Activated CD4-positive, alpha-beta T cell treated with anti-CD3 and anti-CD28 coated beads for 1 hour (primary cell): ENCODE measurements at places on chromosomes 2 and 18.

GRCh38 chr2:120465989-120466703, 120.2 kb downstream of the INHBB start:
- DNase-seq: no peak

DNA sequence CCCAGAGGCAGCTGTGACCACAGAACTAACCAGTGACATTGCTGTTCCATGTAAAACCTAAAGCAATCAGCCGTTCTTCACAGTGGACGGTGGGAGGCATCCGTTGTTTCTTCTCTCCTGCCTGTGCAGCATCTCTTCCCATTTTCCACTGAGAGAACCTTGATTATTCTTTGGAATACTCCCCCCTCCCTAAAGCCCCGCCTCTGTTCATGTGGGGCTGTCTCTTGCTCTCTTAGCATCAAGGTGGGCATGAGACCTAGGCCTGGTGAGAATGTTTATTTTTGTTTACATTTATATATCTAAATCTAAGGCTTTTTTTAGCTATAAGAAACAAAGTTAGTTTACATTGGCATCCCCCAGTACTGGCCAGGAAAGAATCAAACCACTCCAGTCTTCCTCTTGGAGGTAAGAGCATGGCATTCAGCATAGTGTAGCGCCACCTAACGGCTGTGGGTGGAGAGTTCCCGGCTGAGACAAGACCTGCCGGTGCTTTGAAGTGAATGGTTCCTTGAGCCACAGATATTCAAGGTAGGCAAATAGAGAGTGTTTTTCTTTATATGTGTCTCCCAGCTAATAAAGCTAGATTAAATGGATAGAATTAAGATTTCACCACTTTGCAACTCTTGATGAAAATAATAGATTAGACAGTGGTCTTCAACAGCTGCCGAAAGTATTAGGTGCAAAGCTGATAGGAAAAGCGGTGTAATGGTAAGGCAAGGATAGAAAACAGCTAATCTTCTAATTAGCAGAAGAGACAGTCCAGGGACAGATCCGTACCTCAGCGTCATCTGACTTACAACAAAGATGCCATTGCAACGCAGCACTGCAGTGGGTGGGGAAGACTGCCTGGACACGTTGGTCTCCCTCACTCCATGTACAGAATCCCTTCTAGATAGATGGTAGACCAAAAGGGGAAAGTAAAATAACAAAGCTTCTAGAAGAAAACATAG, 219.6 kb upstream of the RAB12 start:
- DNase-seq: no peak

GRCh38 chr2:166762746-166763145, 125.5 kb upstream of the XIRP2 start:
- DNase-seq: no peak

DNA sequence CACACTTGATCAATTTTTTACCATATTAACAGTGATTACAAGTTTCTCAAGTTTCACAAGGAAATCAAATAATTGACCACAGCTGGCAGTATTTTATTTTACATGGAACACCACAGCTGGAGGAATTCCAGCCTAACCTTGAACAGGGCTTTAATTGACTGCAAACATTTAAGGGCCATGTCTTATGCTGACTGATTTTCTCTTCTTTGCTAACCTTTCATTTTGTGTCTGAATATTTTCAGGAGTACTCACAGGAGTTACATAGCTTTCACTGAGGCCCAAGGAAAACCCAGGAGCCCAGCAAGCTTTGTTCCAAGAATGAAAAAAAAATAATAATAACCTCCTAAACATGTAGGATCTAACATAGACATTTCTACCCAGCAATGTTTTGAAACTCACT, 49.6 kb downstream of the FRZB start:
- no peak for DNase-seq

DNA sequence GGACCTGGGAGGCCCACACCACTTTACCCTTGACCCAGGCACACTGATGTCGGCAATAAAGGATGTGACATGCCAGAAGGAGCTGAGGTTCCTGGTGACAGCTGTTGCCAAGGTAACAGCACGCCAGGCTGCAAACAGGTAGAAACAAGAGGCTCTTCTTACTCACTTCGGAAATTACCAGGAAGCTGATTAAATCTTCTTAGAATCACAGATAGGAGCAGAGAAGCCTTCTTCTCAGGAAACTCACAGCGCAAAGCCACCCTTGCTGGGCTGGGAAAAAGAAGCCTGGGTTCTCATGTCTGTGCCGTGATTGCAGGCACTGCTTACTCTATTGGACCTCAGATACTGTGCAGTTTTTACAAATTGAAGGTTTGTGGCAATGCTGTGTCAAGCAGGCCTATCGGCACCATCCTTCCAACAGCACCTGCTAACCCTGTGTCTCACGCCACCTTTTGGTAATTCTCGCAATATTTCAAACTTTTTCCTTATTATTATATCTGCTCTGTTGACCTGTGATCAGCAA, 61.0 kb upstream of the TAF1B start:
- DNase-seq: peak; percentile 61

DNA sequence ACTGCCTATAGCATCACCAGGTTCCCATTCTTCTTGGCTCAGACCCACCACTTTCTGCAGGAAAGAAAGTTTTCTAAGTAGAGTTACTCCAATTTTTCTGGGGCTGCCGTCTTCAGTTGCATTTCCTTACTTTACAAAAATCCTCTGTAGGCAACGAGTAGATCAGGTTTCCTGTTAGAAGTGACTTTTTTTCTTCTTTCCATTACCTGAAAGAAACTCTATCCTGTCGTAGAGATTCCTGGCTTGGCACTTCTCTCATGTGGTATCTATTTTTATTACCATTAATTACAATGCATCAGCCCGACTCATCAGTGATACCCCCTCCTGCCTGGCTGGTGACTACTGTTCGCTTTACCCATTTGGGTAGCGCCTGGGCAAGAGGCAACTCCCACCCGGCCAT, 5.6 kb upstream of the SIX2 start:
- DNase-seq: no peak

DNA sequence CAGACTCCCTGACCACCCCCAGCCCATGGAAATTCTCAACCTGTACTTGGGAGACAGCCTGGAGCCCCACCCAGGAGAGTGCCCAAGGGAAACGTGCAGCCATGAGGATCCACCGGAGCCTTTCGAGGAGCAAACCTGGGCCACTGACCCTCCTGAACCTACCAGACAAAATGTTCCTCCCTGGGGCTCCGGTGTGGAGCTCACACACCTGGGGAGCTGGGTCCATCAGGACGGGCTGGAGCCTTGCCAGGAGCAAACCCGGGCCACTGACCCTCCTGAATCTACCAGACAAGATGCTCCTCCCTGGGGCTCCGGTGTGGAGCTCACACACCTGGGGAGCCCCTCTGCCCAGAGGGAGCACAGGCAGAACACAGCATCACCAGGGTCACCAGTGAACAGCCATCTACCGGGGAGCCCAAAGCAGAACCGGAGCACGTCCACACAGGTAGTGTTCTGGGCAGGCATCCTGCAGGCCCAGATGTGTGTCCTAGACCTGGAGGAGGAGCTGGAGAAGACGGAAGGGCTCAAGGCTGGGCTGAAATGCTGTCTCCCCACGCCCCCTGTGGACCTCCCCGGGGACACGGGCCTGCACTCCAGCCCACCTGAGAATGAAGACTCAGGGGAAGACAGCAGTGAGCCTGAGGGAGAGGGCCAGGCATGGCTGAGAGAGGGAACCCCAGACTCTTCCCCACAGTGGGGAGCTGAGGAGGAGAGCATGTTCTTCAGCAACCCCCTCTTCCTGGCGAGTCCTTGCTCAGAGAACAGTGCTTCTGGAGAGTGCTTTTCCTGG, 8.9 kb downstream of the PSD4 start:
- no peak for DNase-seq

DNA sequence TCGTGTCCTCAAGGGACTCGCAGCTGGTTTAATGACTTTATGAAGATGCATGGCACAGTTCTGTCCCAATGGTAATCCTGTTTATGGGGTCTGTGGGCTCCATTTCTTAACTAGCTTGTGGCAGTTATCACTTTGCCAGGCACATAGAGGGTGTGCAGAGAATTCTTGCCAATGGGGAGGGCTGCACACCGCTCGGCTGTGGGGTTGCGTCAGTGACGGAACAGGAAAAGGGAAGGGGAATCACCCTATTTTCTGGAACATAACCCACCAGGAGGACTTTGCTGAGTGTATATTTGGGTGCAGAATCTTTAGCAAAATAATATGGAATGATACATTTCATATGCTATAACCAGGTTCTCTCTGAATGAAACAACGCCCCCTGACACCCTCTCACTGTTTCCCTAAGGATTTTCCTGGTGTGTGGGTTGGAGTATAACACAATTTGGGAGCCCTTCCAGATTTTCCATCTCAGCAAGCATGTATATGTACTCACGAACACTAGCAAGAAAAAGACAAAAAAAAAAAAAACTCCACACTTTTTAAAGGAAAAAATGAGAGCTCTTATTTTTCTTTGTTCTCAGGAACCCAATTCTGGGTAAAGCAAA, 43.9 kb upstream of the TRIB2 start:
- DNase-seq: no peak

GRCh38 chr2:64514008-64514407, 10.1 kb upstream of the AFTPH start:
- DNase-seq: no peak

DNA sequence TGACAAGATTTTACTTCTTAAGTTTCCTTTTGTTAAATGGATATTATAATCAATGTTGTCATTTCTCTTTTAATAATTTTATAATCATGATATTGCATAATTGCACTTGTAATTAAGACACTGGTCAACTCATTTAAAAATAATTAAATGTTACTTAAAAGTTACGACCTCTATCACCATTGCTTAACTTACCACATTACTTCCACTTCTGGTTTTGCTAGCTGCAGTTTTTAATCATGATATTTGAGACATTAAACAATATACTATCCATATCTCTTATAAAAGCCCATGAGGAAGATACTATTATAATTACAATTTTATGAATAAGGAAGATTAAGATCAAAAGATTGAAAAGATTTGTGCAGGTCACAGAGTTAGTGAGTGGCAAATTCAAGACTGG, 502.0 kb downstream of the RNF144A start:
- no peak for DNase-seq

DNA sequence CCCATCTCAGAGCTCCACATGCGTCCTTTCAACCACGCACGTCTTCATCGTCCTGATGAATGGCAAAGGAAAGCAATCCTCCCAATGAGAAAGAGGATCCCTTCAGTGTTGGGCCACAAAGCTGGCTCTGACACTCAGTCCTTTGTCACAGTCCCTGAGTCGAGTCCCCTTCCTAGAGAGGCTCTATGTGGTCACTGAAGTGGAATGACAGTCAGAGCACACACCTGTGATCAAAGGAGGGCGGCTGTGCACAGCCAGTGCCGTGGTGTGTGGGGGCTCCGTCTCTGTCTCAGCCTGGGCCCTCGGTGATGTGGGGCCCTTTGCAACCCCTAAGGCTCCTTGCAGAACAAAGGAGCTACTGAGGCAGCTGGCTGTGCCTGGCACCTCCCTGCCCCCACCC, 157.3 kb upstream of the APCDD1 start:
- DNase-seq: no peak

DNA sequence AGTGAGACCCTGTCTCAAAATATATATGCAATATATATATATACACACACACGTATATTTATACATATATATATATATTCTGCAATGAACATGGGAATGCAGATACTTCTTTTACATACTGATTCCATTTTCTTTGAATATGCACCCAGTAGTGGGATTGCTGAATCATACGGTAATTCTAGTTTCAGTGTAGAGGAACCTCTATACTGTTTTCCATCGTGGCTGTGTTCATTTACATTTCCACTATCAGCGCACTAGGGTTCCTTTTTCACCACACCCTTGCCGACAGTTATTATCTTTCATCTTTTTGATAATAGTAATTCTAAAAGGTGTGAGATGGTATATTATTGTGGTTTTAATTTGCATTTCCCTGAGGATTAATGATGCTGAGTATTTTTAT, 52.3 kb upstream of the SLC39A10 start:
- no peak for DNase-seq

DNA sequence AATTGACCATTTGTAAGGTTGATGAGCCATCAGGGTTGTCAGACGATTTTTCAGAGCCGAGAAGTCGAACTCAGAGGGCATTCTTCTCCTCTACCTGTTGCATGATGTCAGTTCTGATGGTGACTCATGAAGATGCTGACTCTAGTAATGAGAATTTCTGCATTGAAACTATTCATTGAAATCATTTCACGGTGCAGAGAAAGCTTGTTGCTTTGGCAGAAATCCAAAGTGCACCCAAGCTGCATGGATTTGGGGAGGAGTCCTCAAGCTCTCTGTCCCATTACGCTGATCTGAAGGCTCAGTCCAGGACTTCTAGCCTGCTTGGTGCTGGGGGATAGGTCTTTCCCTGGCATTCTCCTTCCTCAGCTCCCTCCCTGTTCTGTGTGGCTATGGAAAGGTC, 125.7 kb upstream of the PXDN start:
- DNase-seq: no peak

DNA sequence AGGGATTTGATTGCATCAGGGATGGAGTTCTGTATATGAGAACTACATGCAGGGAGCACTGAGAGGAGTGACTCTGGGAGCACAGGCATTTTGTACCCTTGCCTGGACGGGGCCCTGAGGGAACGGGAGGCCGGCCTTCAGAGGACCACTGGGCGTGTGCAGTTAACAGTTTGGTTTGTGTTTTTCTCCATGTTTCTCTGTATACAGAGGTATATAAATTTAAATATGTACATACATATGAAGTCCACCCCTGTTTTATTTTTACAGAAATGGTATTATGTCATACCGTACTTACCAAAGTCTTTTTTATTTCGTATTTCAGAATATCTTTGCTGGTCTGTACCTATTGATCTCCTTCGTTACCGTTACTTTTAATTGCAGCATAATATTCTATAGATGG, 111.3 kb downstream of the PTPRM start:
- no peak for DNase-seq

- no peak for DNase-seq
Observed at GRCh38 chr18:60471652-60472051, 99.1 kb upstream of the MC4R start.

DNA sequence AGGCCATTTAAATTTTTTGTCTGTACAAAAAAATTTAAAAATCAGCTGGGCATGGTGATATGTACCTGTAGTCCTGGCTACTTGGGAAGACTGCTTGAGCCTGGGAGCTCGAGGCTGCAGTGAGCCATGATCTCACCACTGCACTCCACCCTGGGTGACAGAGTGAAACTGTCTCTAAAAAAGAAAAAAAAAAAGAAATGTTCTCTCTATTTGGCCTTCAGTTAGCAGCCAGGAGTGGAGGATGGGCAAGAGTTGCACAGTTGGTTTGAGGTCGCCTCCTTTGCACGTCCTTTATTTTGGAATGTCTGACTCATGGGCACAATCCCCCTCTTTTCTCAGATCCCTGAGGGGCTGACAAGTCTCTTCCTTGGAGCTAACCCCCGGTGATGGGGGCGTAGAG, 26.3 kb downstream of the ITM2C start:
- no peak for DNase-seq

GRCh38 chr2:181675254-181675653, 5.1 kb downstream of the NEUROD1 start:
- no peak for DNase-seq
